ENCODE measurements at places on chromosomes 2 and 18.

- DNase-seq: peak; percentile 34
These were observed 217.0 kb upstream of the PIEZO2 start for GRCh38 chr18:11366410-11366809.

DNA sequence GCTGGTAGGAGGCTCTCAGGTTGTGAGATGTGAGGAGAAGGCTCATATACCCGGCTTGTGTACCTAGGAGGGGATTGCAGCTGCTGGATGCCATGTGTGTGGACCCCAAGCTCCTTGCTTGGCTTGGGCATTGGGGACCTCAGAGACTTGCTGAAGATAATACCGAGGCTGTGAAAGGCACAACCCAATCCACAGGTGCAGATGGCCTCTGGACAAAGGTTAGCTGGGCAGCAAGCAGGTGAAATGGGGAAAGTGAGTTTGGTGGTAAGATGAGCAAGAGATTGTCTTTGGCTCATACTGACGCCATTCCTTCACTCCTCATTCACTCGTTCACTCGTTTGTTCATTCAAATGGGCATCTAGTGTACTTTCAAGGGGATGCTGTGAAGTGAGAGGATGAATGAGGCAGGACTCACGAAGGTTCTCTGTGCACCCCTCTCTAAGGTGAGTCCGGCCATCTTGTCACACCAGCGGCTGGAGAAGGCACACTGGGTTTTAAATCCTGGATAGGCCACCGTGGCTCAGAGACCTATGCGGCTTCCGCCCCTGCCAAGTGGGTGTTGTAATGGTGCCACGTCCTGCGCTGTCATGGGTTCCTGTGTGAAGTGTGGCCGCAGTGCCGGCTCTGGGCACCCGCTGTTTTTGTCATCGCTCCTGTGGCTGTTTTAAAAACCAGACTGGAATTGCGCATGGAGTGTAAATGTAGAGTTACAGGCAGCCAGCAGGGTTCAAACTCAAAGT is 13.7 kb downstream of the FBLN7 start:
- DNase-seq: no peak

GRCh38 chr2:241223211-241224017 is 34.9 kb downstream of the ANO7 start:
- no peak for DNase-seq

GRCh38 chr18:53458944-53459580 is 765.4 kb downstream of the MBD2 start:
- DNase-seq: peak; percentile 7

DNA sequence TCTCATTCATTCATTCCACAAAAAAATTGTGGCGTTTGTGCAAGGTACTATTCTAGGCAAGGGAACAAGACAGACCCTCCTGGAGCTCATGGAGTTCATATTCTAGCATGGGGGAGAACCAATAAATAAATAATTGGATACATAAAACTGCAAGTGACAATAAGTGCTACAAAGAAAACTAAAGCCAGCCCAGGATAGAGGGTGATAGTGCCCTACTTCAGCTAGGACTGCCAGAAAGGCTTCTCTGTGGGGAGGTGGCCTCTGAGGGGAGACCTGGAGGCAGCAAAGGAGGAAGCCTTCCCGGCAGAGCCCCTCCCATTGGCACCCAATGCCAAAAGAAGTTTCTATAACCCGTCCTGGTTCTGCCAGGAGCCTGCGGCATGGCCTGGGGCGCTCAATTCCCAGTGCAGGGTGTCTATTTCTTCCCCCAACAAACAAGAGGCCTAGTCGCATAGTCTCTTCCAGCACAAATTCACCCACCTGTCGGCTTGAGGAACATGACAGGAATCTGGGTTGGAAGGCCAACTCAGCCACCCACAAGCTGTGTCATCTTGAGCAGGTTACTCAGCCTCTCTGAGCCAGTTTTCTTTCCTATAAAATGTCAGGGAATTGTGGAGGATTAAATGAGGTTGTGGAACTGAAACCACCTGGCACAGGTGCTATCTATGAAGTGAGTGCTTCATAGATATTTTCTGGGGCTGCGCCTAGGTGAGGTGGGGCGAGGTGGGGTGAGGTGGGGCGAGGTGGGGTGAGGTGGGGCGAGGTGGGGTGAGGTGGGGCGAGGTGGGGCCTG is 94.3 kb downstream of the ZFP36L2 start:
- DNase-seq: no peak

DNA sequence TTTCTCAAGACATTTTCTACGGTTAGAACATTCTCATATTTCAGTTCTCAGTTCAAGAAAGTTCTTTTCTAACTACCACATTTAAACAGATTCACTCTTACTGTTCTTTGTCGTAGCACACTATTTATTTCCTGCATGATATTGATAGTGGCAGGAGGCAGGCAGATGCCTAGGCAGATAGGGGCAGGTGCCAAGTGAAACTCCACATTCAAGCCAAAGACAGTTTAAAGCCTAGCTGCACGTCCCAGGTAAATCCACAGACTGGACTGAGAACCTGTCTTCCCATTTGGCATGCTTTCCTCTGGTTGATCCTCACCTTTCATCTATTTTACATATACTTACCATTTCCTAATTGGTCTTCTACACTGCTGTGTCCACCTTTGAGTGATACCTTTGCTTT is 359.3 kb downstream of the TMX3 start:
- no peak for DNase-seq

DNA sequence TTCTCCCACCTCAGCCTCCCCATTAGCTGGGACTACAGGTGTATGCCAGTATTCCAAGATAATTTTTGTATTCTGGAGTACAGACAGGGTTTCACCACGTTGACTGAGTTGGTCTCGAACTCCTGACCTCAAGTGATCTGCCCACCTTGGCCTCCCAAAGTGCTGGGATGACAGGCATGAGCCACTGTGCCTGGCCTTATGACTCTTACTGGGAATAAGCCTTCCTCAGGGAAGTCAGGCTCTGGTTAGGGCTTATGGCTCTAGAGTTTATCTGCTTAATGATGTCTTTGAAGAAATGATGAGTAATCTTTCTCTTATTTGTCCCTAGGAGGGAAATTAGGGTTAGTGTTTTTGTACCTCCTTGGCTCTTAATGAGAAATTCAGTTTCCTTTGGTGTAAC is 187.7 kb downstream of the FAM210A start:
- no peak for DNase-seq

Data from fibroblast of mammary gland (primary cell).